ENCODE measurements at places on chromosomes 1 and 21.

GRCh38 chr1:9649769-9650168 lies 1.8 kb upstream of the PIK3CD start:
- DNase-seq = no peak

GRCh38 chr1:88985032-88985431 lies 7.4 kb downstream of the KYAT3 start:
- DNase-seq = no peak

- DNase-seq = no peak
These were observed 6.2 kb downstream of the DHX9 start for GRCh38 chr1:182845379-182845778.

DNA sequence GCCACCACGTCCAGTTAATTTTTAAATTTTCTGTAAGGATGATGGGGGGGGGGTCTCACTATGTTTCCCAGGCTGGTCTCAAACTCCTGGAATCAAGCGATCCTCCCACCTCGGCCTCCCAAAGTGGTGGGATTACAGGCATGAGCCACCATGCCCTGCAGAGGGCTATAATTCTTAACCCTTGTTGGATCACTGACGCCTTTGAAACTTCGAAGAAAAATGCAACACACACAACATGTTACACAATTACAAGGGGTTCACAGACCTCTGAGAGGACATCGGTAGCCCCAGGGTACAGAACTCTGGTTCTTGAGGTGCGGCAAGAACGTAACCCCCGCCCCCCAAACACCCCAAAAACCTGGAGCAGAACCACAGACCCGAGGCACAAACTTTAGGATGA lies 8.4 kb upstream of the LUZP1 start:
- DNase-seq = no peak

- no peak for DNase-seq
These were observed 132.0 kb downstream of the SYF2 start for GRCh38 chr1:25100151-25100833.

- no peak for DNase-seq
These were observed 22.6 kb downstream of the SLC5A9 start for GRCh38 chr1:48245106-48245505.

DNA sequence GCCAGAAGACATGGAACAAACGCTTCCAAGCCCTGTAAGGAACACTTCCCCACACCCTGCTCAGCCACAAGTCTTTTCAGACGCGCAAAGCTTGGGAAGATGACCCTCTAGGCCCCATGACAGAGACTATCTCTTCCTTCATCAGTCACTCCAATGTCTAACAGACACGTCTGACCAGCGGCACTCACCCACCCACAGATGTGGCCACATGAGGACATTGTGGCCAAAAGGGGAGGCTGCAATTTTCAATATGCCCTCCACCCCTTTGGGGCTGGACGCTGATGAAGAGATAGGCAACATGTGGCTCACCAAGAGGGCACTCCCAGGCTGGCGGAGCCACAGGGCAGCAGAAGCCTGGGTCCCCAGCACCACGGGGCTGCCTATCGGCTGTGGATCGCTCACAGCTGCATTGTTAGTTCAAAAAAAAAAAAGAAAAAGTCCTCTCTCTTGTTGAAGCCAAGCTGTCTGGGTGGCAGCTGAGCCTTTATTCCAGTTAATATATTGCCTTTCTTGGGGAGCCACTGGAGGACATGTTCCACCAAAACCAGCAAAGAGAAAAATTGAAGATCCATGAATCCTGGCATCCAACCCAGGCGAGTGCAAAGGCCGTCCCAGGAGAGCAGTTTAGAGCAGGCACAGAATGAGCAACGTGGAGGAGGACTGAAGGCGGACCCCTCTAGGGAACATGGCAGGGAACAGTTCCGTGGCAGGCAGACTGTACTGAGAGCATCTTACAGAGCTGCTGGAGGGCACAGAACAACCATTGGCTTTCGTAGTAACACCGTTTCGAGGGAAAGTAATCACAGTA lies 52.7 kb upstream of the GPR153 start:
- no peak for DNase-seq

DNA sequence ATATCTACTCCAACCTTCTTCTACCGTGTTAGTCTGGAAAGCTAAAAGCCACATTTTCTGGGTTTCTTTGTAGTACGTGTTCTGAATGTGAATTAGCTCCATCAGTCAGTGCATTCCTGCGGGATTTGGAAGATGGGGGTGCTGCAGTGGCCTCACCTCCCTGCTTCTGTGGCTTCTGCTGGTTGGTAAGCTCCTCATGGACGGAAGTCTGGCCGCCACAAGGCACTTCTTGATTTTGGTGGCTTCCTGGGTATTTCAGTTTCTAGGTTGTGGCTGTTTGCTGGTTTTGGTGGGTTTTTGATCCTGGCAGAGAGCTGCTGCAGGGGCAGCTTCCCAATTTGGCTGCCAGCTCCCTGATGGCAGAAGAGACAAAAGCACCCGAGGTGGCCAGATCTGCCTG lies 20.9 kb upstream of the TACSTD2 start:
- no peak for DNase-seq

DNA sequence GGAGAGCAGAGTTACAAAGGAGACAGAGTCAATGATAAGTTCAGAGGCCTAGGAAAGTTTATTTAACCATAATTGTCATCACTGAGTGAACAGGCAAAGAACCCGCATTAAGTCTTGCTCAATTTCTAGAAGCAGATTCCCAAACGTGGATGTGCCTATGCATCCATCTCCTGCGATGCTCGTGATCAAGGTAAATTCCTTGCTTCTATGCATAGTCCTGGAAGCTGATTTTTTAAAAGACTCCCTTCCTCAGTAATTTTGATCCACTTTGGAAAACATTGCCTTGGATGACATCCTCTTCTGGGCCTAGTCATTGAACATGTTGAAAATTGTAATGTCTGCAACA lies 116.4 kb downstream of the TNFSF18 start:
- DNase-seq = no peak

DNA sequence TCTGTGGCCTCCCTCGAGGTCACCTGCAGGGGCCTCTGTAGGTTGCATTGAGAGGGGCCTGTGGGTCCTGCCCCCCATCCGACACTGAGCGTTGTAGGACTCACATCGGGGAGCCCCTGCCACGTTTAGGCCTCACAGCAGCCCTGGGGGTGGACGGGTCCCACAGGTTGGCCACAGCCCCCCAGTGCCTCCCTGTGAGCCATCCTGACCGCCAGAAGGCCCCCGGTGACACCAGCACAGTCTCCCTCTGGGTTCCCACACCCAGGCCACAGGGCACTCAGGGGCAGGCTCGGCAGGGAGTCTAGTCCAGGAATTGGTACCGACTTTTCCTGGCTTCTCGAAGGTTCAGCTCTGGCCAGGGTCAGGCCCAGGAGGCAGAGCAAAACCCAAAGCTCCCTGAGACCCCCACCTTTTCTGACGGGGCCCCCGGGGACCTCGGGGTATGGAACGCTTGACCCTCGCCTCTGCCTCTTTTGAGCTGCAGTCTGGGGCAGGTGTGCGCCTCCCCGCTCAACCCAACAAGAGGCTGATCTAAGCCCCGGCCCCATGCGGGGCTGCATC lies 13.9 kb upstream of the POFUT2 start:
- no peak for DNase-seq

DNA sequence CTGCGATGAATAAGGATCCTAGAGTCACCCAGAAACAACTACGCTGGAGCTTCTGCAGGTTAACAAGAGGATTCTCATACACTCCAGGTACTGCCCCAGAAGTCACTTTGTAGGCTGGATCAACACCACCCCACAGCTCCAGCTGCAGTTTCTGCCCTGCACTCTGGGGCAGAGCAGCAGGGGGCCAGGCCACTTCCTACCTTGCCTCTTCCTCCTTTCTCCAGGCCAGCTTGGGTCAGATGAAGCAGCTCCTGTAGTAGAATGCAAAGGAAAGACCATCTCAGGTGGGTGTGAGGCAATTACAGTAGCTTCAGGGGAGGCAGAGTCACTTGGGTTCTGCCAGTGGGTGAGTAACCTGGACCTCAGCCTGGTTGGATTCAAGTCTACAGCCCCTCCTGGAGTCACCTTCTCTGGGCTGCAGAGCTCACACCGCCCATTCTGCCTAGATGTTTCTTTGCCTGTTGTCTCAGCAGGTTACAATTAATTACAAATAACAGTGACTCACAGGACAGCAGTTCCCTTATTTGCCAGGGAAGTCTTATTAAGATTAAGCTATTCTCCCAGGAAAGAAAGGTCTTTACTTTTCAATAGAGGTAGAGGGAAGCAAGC lies 24.4 kb upstream of the BCAR3 start:
- DNase-seq = no peak

DNA sequence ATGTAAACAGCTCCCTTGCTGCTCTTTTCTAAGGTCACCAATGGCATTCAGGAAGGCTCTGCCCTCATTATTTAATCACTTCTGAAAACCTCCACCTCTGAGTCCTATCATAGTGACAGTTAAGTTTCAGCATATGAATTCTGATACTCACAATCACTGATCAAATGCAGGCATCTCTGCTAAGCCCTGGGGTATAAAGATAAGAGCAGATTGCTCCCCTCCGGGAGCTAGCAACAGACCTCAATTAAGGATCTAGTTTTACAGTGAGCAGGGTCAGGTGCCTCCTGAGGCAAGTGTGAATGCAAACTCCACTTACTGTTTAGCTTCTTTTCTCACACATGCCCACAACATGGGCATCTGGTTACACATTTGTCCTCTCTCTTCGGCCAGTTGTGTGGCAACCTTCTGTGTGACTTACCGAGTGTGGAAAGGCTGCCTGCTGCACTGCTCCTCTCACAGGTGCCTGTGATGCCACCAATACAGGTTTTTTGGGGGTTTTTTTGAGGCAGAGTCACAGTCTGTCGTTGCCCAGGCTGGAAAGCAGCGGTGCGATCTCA lies 15.0 kb downstream of the IL10RB start:
- no peak for DNase-seq
